ENCODE measurements at places on chromosomes 6 and 20. TPM values are rescaled to one million over a fixed set of nuclear protein-coding genes. Genes with fewer than 3 reads are reported as not detected.

BYSL gene
- total RNA-seq: 1.6 TPM

AIF1 gene
- total RNA-seq: 1.7 TPM

OLIG3 gene
- total RNA-seq: not detected

OPRL1 gene
- total RNA-seq: 0.21 TPM

C4A gene
- total RNA-seq: 147 TPM

GRM1 gene
- total RNA-seq: not detected

DNA sequence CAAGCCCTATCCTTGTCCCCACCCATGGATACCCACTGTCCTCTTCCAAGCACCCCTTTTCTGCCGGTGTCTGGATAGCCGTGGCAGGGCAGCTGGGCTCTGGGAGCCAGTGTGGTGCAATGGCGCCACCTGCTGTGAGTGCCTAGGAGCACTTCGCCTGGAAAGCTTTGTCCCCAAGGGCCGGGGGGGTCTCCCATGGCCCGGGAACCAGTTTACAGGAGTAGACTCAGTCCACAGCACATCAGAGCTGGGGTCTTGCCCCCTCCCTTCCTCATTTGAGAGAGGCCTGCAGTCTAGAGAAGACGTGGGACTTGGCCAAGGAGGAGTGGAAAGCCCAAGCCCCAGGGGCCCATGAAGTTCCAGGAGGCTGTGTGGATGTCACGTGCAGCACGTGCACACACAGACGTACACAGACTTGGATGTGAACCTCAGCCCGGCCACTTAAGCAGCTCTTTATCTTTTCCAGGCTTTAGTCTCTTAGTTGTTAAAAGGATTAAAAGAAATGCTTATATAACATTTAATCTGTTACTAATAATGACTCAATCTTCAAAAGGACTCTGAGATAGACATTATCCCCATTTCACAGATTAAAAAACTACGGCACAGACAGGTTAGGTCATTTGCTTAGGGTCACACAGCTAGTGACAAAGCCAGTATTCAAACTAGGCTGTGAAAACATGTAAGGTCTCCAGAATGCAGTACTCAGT is 40.9 kb upstream of the CDH22 start:
- no peaks in the 10 kb centered on the region for H3K27me3 ChIP-seq
- H3K27ac ChIP-seq: no peak overlapping the region
- no peak for DNase-seq
- H3K36me3 ChIP-seq: peaks cover 11% of the 10 kb centered on the region
- no peaks in the 10 kb centered on the region for H3K4me1 ChIP-seq

- H3K27me3 ChIP-seq: no peaks in the 10 kb centered on the region
- DNase-seq: no peak
- H3K4me1 ChIP-seq: peaks cover 13% of the 10 kb centered on the region
- peak overlapping the region; percentile 76 for H3K27ac ChIP-seq
Measured at GRCh38 chr6:7170117-7170732, 62.5 kb downstream of the RREB1 start.

DNA sequence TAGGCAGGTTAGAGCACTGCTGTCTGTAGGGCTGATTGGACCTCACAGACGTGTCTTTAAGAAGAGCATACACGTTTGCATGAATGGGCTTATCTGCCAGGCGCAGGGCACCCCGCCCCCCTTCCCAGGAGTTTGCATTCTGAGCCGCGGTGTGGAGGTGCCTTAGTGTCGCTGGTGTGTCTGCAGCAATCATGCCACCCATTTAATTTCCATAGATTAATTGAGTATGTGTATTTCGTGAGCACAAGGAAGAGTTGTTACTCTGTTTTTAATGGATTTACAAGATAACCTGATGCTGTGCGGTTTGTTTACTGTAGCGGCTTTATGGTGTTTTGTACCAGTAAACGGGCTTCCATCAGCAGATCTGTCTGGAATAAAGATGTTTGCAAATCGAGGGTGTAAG is 107.7 kb downstream of the ZDHHC14 start:
- H3K4me1 ChIP-seq: no peaks in the 10 kb centered on the region
- DNase-seq: no peak
- no peaks in the 10 kb centered on the region for H3K27me3 ChIP-seq
- no peak overlapping the region for H3K27ac ChIP-seq
- no peak overlapping the region for H3K4me3 ChIP-seq
- no peaks in the 10 kb centered on the region for H3K36me3 ChIP-seq

DNA sequence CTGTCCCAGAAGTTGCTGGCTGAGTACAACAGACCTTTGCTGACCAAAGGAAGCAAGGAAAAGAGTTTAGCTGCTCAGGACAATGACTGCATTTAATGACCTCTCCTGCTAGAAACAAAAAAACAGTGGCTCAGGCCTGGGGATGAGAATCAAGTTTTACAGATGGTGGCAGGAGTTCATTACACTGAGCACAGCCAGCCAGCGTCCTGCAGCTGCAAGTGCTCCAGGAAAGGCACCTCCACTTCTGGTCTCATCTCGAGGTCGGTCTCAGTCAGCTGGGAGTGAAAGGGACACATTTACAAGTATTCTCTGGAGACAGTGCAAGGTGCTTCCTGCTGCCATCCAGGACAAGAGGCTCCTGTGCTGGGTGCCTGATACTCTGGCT is 362.7 kb downstream of the THBS2 start:
- no peaks in the 10 kb centered on the region for H3K36me3 ChIP-seq
- no peak overlapping the region for H3K4me3 ChIP-seq
- H3K27me3 ChIP-seq: no peaks in the 10 kb centered on the region
- H3K4me1 ChIP-seq: no peaks in the 10 kb centered on the region
- no peak for DNase-seq
- no peak overlapping the region for H3K27ac ChIP-seq

- no peak overlapping the region for H3K4me3 ChIP-seq
- no peaks in the 10 kb centered on the region for H3K36me3 ChIP-seq
- H3K27me3 ChIP-seq: no peaks in the 10 kb centered on the region
- no peak overlapping the region for H3K27ac ChIP-seq
- no peak for DNase-seq
Measured at GRCh38 chr20:43723186-43723585, 3.6 kb downstream of the GTSF1L start.

DNA sequence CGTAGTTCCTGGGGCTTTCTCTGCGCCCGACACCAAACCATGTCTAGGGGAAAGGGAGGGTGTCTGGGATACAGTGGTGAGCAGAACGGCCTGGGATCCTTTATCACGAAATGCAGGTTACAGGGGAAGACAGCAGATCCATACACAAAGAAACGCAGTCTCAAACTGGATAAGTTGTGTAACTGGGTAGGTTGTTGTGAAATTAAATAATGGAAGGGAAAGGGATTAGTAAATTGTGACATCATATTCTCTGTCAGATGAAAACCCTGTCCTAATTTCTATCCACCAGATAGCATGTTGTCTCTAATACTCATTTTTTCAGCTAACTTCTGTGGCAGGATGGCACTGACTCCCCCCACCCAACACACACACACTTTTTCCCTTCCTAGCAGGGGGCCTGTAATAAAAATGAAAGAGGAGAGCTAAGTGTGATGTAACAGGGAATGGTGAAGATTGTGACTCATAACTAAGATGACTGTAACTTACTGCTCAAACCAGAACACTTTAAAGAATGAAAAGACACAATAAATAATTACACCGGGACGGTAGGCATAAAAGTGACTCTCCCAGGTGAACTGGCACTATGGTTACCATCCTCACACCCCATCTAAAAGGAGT is 769 bp upstream of the TRPC4AP start:
- H3K4me1 ChIP-seq: peaks cover 19% of the 10 kb centered on the region
- no peak for DNase-seq
- H3K36me3 ChIP-seq: peaks cover 4% of the 10 kb centered on the region
- H3K27me3 ChIP-seq: no peaks in the 10 kb centered on the region

DNA sequence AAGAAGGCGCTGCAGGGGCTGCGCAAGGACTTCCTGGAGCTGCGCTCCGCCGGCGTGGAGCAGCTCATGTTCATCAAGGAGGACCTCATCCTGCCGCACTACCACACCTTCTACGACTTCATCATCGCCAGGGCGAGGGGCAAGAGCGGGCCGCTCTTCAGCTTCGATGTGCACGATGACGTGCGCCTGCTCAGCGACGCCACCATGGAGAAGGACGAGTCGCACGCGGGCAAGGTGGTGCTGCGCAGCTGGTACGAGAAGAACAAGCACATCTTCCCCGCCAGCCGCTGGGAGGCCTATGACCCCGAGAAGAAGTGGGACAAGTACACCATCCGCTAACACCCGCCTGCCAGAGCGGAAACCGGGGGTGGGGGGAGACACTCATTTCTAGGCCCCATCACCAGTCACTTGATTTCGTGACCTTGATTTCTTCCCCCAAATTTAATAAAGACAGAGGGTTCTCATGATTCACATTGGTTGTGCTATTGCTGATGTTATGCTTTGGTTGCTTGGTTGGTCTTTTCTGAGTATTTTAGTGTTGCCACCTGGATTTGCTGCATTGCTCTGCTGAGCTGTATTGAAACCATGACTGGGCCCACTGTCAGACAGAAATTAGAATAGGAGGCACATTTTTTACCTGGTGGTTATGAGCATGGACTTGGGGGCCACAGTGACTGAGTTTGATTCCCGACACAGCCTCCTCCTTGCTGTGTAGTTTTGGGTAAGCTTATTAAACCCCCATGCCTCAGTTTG is 1.5 kb downstream of the FAM50B start:
- no peak overlapping the region for H3K27ac ChIP-seq
- H3K27me3 ChIP-seq: no peaks in the 10 kb centered on the region
- DNase-seq: no peak
- peak overlapping the region; percentile 64 for H3K4me3 ChIP-seq
- H3K36me3 ChIP-seq: no peaks in the 10 kb centered on the region

GRCh38 chr6:89475634-89476033 is 42.7 kb downstream of the ANKRD6 start:
- peaks cover 3% of the 10 kb centered on the region for H3K4me1 ChIP-seq
- H3K4me3 ChIP-seq: no peak overlapping the region
- H3K36me3 ChIP-seq: no peaks in the 10 kb centered on the region

DNA sequence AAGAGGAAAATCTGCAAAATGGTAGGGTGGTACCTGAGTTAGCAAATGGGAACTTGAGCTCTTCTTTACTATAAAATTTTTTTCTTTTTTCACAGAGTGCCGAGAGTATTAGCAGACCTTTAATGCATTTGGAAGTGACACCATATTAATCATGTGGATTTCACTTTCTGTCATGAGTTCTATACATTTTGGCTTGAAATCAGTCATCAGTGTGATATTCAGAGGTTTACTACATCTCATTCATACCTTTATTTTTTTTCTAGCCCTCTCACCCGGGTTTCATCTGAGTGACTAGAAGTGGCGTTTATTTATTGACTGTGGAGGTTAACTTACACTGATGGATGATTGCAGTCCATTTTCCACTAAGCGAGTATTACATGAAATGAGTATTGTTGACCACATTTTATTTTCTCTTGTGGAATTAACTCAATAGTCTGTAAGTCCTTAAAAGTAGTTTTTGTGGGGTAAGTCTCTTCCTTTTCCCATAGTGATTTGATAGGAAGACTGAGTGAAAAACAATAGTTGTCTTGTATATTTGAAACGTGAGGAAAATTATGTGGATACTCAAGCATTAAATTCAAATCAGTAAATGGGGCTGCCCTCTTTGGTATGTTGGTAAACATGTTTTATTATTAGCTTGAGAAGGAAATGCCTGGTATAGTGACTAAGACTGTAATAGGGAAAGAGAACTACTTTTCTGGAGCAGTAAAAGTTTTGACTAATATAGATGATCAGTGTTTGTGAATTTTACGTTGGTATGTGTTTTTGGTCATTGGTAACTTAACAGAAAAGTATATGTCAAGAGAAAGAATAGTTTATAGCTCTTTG is 55.5 kb downstream of the JARID2 start:
- no peaks in the 10 kb centered on the region for H3K27me3 ChIP-seq
- no peak overlapping the region for H3K27ac ChIP-seq
- H3K4me1 ChIP-seq: peaks cover 5% of the 10 kb centered on the region

GRCh38 chr6:161117308-161117707 is 125.7 kb downstream of the MAP3K4 start:
- H3K27me3 ChIP-seq: no peaks in the 10 kb centered on the region
- no peaks in the 10 kb centered on the region for H3K4me1 ChIP-seq
- no peak overlapping the region for H3K27ac ChIP-seq
- H3K36me3 ChIP-seq: peaks cover 46% of the 10 kb centered on the region
- DNase-seq: no peak

DNA sequence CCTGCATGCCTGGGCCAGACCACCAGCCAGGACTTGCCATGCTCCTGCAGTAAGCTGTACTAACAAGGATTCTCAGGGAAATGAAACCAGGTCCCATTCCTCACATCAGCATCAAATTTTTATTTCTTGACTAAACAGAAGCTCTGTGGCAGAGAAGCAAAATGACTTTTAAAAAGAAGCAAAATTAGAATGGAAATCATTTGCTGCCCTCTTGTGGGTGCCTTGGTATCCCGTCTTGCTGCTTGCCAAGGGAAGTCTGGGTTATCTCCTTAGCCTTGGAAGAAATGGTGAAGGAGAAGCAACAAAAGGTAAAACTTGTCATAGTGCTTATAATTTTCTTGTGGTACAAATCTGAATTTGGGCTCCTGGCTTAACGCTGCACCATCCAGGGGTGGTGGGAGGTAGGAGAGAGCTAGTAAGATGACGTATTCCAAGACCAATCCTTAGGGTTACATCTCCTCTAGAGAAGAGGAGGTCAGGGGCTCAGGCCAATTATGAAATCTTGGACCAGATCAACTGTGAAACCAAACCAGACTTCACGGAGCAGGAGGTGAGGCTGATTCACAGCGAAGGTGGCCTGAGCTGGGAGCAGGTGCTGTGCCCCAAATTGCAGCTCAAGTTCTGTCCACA is 107.5 kb downstream of the FAXC start:
- no peak for DNase-seq
- H3K27me3 ChIP-seq: no peaks in the 10 kb centered on the region
- no peak overlapping the region for H3K27ac ChIP-seq
- no peak overlapping the region for H3K4me3 ChIP-seq
- no peaks in the 10 kb centered on the region for H3K36me3 ChIP-seq
- no peaks in the 10 kb centered on the region for H3K4me1 ChIP-seq

GRCh38 chr6:84777888-84778287 is 13.5 kb upstream of the TBX18 start:
- H3K4me1 ChIP-seq: no peaks in the 10 kb centered on the region
- H3K27me3 ChIP-seq: no peaks in the 10 kb centered on the region
- H3K36me3 ChIP-seq: no peaks in the 10 kb centered on the region
- H3K4me3 ChIP-seq: no peak overlapping the region
- DNase-seq: no peak
- H3K27ac ChIP-seq: no peak overlapping the region

DNA sequence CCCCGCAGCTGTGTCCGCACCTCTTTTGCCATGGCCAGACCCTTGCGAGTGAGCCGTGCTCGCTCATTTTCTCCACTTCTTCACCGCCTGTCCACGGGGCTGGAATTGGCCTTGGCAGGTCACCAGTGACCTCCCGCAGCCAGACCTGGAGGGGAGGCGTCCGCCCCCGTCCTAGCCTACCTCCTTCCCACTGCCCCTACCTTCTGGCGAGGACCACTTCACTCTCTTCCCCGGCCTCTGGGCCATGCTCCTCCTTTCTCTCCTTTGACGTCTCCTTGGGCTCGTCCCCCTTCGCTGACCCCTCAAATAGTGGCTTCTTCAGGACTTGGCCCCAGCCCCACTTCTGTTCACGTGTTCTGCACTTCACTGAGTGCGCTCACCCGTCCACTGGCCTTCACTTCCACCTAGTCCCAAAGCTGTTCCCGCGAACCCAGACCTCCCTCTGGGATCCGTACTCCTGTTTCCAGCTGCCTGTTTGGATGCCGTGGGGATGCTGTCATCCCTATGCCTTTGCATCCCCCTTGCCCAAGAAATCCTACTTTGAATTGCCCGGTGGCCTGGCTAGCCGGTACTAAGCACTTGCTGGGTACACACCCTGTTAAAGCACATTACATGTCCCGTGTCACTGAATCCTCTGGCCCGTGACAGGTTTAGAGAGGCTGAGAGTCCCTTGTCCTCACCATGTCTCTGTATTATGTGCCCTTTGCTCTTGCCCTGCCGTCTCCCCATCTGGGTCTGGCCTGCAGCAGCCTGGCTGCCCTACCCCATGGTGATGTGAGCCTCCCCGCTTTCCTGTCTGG is 33.0 kb downstream of the SPATA2 start:
- no peak for DNase-seq
- no peaks in the 10 kb centered on the region for H3K27me3 ChIP-seq
- peaks cover 9% of the 10 kb centered on the region for H3K4me1 ChIP-seq

Measured in ascending aorta (tissue), 2 donors.